ENCODE measurements at places on chromosomes 7 and 10. TPM values are rescaled to one million over a fixed set of nuclear protein-coding genes. Genes with fewer than 3 reads are reported as not detected.

DNA sequence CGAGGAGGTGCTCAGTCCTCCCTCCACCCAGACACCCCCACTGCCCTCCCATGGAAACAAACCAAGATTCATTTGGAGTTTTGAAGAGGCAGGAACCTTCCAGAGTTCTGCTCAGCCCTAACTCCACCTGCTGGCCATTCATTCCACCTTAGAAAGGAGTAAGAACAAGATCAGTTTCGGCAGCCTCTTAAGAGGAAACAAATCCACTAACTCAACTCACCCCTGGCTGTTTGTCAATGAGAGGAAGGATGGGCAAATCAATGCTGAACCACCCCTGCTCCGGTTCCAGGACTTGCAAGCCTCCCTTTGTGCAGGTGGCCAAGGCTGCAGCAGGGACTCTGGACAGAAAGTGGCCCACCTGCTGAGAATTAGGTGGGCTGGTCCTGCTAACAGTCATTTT lies 26.2 kb downstream of the CCDC3 start:
- no peak overlapping the region for H3K27ac ChIP-seq
- no peaks in the 10 kb centered on the region for H3K36me3 ChIP-seq
- H3K27me3 ChIP-seq: no peaks in the 10 kb centered on the region
- H3K4me3 ChIP-seq: no peak overlapping the region
- peak; percentile 42 for DNase-seq
- H3K4me1 ChIP-seq: no peaks in the 10 kb centered on the region

- no peaks in the 10 kb centered on the region for H3K27me3 ChIP-seq
- 0 out of 2 replicates have a peak, but pooled peaks cover 7% of the 10 kb centered on the region for H3K36me3 ChIP-seq
- peaks cover 56% of the 10 kb centered on the region for H3K4me1 ChIP-seq
- DNase-seq: peak; percentile 31
- H3K27ac ChIP-seq: peak overlapping the region; percentile 80
Observed at GRCh38 chr7:80827239-80827633, 91.6 kb downstream of the SEMA3C start.

- no peak overlapping the region for H3K27ac ChIP-seq
- H3K36me3 ChIP-seq: no peaks in the 10 kb centered on the region
- H3K4me1 ChIP-seq: peaks cover 13% of the 10 kb centered on the region
- no peak for DNase-seq
Observed at GRCh38 chr10:112631501-112632400, 184.7 kb downstream of the VTI1A start.

DNA sequence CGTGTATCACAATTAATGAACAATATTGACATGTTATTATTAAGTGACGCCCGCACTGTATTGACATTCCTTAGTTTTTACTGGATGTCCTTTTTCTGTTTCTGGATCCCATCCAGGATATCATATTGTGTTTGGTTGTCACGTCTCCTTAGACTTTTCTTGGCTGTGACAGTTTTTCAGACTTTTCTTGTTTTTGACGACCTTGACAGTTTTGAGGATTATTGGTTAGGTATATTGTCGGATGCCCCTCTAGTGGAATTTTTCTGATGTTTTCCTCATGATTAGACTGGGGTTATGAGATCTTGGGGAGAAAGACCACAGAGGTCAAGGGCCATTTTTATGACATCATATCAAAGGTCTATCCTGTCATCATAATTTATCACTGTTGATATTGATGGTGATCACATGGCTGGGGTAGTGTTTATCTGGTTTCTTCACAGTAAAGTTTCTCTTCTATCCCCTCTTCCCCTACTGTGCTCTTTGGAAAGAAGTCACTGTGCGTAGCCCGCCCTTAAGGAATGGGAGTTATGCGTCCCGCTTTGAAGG lies 11.1 kb downstream of the TAF3 start:
- H3K27me3 ChIP-seq: no peaks in the 10 kb centered on the region
- no peaks in the 10 kb centered on the region for H3K4me1 ChIP-seq
- H3K4me3 ChIP-seq: no peak overlapping the region

DNA sequence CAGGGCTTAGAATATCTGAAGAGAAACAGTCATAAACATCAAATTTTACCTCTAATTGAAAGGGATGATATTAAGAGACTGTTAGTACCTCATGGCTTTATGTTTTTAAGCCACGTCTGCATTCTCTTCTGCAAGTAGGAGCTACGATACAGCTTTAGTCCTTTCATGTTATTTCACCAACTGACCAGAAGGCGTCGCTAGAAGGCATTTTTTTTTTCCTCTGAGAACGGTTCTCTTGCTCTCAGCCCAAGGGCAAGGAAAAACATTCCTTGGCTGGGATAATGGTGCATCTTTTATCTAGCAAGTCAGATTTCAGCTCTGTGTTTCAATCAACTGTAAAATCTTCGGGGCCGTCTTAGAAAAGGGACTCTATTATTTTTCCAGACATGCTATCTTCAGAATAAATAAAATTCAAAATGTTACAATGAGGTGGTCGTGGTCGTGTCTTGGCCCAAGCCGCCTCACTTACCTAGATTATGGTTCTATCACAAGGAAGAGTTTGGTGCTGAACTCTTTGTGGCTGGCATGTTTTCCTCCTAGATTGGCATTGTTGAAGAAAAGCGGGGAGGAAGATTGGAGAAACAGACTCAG lies 41.6 kb upstream of the LYZL2 start:
- H3K4me1 ChIP-seq: peaks cover 14% of the 10 kb centered on the region
- no peak overlapping the region for H3K27ac ChIP-seq
- H3K4me3 ChIP-seq: peak overlapping the region; percentile 65
- no peaks in the 10 kb centered on the region for H3K36me3 ChIP-seq
- no peaks in the 10 kb centered on the region for H3K27me3 ChIP-seq

DNA sequence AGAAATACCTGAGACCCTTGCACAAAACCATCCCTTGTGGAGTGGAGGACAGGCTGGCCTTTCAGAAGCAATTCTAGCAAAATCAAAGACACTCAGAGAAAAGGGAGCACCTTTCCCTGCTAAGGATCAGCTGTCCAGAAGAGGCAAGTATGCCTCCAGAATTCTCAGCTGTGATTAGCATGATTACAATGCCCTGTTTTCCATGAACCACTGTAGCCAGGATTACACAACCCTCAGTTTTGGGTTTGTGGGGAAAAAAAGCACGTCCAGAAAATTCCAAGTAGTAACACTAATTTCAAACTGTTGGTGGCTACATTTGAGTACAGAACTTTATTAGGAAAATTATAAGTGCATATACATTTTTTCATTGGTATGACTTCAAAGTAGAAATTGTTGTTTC lies 15.0 kb downstream of the CXCL12 start:
- no peaks in the 10 kb centered on the region for H3K36me3 ChIP-seq
- no peak overlapping the region for H3K27ac ChIP-seq
- no peak overlapping the region for H3K4me3 ChIP-seq

- no peak for DNase-seq
- no peaks in the 10 kb centered on the region for H3K36me3 ChIP-seq
- no peak overlapping the region for H3K4me3 ChIP-seq
- no peak overlapping the region for H3K27ac ChIP-seq
- H3K4me1 ChIP-seq: no peaks in the 10 kb centered on the region
Observed at GRCh38 chr7:54141576-54141975, 400.6 kb upstream of the VSTM2A start.

GRCh38 chr10:21238044-21238443 lies 287.4 kb downstream of the SKIDA1 start:
- H3K36me3 ChIP-seq: no peaks in the 10 kb centered on the region
- peaks cover 4% of the 10 kb centered on the region for H3K4me1 ChIP-seq
- no peaks in the 10 kb centered on the region for H3K27me3 ChIP-seq

- H3K27ac ChIP-seq: no peak overlapping the region
- H3K4me1 ChIP-seq: peaks cover 12% of the 10 kb centered on the region
- no peak overlapping the region for H3K4me3 ChIP-seq
- no peaks in the 10 kb centered on the region for H3K27me3 ChIP-seq
Observed at GRCh38 chr7:22827563-22827962, 4.9 kb upstream of the TOMM7 start.

- no peak overlapping the region for H3K4me3 ChIP-seq
- peaks cover 61% of the 10 kb centered on the region for H3K4me1 ChIP-seq
- peak; percentile 96 for DNase-seq
- H3K36me3 ChIP-seq: no peaks in the 10 kb centered on the region
Observed at GRCh38 chr10:110414548-110415309, 83.0 kb upstream of the DUSP5 start.

GRCh38 chr7:18003286-18003994 lies 24.2 kb downstream of the PRPS1L1 start:
- H3K4me1 ChIP-seq: no peaks in the 10 kb centered on the region
- DNase-seq: no peak
- no peaks in the 10 kb centered on the region for H3K36me3 ChIP-seq

GRCh38 chr7:969403-969802 lies 5.9 kb downstream of the COX19 start:
- H3K27ac ChIP-seq: no peak overlapping the region
- peaks cover 40% of the 10 kb centered on the region for H3K36me3 ChIP-seq
- no peaks in the 10 kb centered on the region for H3K27me3 ChIP-seq

- H3K4me1 ChIP-seq: peaks cover 7% of the 10 kb centered on the region
- no peak overlapping the region for H3K27ac ChIP-seq
- no peak overlapping the region for H3K4me3 ChIP-seq
Observed at GRCh38 chr10:127216786-127217185, 20.4 kb upstream of the INSYN2A start.

DNA sequence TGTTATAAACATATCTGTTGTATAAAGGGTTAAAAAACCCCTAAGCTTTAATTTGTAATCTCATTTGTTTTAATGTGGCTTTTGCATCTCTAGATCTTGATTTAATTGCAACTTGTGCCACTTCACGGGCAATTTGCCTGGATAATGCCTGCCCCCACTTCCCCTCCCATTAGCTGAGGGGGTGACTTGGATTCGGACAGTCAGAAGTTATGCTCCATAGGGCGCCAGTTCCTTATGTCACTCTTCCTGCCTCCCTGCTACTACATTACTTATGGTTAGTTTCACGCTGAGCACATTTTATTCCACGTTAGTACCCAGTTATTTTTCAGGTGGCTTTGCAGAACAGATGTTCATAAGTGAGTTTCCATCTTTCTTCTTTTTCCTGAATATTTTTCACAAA lies 1015.2 kb upstream of the PHF14 start:
- no peak overlapping the region for H3K4me3 ChIP-seq
- DNase-seq: no peak
- no peaks in the 10 kb centered on the region for H3K36me3 ChIP-seq
- no peak overlapping the region for H3K27ac ChIP-seq

DNA sequence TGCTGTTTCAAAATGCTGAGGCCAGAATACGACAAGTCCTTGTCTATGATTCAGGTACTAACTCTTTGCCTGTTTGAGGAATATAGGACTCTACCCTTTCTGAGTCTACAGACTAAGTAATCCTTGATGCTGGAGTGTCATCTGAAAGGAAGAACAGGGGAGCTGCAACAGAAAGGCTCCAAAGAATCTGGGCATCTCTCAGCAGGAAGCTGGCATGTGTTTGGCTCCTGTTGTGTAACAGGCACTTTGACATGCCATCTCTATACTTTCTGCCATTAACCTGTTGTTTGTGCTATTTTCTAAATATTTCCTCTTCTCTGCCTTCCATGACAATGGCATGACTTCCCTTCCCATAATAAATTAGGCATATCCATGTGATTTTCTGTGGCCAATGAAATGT lies 409.5 kb downstream of the ADRA2A start:
- H3K36me3 ChIP-seq: no peaks in the 10 kb centered on the region
- H3K27ac ChIP-seq: no peak overlapping the region
- no peaks in the 10 kb centered on the region for H3K4me1 ChIP-seq
- no peak overlapping the region for H3K4me3 ChIP-seq

DNA sequence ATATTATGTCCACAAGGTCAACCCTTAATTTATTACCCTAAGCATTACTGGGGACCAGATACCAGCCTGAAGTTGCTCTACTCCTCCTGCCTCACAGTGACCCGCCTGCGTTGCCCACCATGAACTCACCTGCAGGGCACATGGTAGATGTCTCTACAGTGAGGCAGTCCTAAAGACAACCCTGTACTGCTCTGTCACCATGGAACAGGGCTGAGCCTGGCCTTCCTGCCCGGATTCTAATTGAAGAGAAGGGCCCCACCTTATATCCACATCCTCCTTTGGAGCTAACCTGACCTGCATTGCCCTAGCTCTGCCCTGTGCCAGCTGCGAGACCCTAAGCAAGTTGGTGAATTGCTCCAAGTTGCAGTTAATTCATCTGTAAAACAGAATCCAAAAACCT lies 4.1 kb downstream of the SH3PXD2A start:
- DNase-seq: no peak
- H3K27ac ChIP-seq: no peak overlapping the region
- no peaks in the 10 kb centered on the region for H3K36me3 ChIP-seq
- peaks cover 29% of the 10 kb centered on the region for H3K4me1 ChIP-seq

DNA sequence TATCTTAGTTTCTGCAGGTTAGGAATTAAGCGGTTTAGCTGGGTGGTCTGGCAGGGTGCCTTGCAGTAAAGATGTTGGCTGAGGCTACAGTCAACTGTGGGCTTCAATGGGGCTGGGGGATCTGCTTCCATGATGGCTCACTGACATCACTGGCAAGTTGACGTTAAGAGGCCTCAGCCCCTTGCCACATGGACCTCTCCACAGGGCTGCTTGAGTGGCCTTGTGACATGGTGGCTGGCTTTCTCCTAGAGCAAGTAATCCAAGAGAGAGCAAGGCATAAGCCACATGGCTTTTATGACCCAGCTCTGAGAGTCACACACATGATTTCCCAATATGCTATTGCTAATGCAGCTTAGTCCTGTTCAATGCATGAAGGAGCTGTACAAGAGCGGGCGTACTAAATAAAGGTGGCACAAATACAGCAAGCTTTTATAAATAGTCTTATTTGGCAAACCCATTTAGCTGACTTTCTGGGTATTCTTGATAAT lies 109.1 kb downstream of the SEPTIN7 start:
- H3K36me3 ChIP-seq: no peaks in the 10 kb centered on the region
- no peaks in the 10 kb centered on the region for H3K27me3 ChIP-seq
- H3K27ac ChIP-seq: no peak overlapping the region
- no peaks in the 10 kb centered on the region for H3K4me1 ChIP-seq

GRCh38 chr7:115085421-115085820 lies 163.5 kb downstream of the MDFIC start:
- no peaks in the 10 kb centered on the region for H3K27me3 ChIP-seq
- peaks cover 33% of the 10 kb centered on the region for H3K4me1 ChIP-seq
- no peak overlapping the region for H3K4me3 ChIP-seq
- H3K36me3 ChIP-seq: no peaks in the 10 kb centered on the region

GRCh38 chr7:154931906-154932305 lies 71.0 kb downstream of the PAXIP1 start:
- DNase-seq: peak; percentile 11
- no peak overlapping the region for H3K4me3 ChIP-seq
- H3K4me1 ChIP-seq: peaks cover 6% of the 10 kb centered on the region
- H3K36me3 ChIP-seq: no peaks in the 10 kb centered on the region
- H3K27me3 ChIP-seq: no peaks in the 10 kb centered on the region
- no peak overlapping the region for H3K27ac ChIP-seq

GRCh38 chr10:62517252-62517651 lies 143.1 kb downstream of the ZNF365 start:
- H3K4me3 ChIP-seq: no peak overlapping the region
- H3K27me3 ChIP-seq: no peaks in the 10 kb centered on the region
- no peak for DNase-seq
- H3K27ac ChIP-seq: no peak overlapping the region
- peaks cover 10% of the 10 kb centered on the region for H3K4me1 ChIP-seq

The PARG gene
- total RNA-seq: 85.4 TPM

The A1CF gene
- total RNA-seq: not detected

The TAF6 gene
- 58.6 TPM for total RNA-seq

The FXYD4 gene
- not detected for total RNA-seq

The SLC13A4 gene
- total RNA-seq: not detected

The ABLIM1 gene
- total RNA-seq: 13.8 TPM

The AKR1C4 gene
- total RNA-seq: not detected

The LEP gene
- not detected for total RNA-seq

The AOAH gene
- not detected for total RNA-seq

The LSM8 gene
- 55.1 TPM for total RNA-seq

The THAP5 gene
- total RNA-seq: 8.1 TPM

All from PC-3 (cell line).